ENCODE measurements at places on chromosomes 3 and 15. TPM values are rescaled to one million over a fixed set of nuclear protein-coding genes. Genes with fewer than 3 reads are reported as not detected.

Gene SMAD6
- total RNA-seq, result 16.6 TPM

Gene PLA2G4E
- total RNA-seq, result under 0.01 TPM

Gene ADGRG7
- not detected for total RNA-seq

Gene CADM2
- 0.15 TPM for total RNA-seq

Gene UBA7
- total RNA-seq, result 92.1 TPM

Gene SLC9C1
- not detected for total RNA-seq

Gene AMT
- total RNA-seq, result 1.2 TPM

Gene RLBP1
- total RNA-seq, result not detected

Gene IQCF6
- not detected for total RNA-seq

Gene BCL2A1
- total RNA-seq, result 6.5 TPM

Gene ETV5
- 36.5 TPM for total RNA-seq

Gene POMGNT2
- total RNA-seq, result 32.4 TPM

Gene HYAL1
- 6.1 TPM for total RNA-seq

Gene GOLGA8M
- 1.2 TPM for total RNA-seq

Gene SCAMP5
- total RNA-seq, result 2.2 TPM

Gene CNTN6
- total RNA-seq, result not detected

Gene RRP9
- total RNA-seq, result 18.6 TPM

Gene ZNF385D
- total RNA-seq, result 0.66 TPM

Gene HRH1
- total RNA-seq, result 35.6 TPM

Gene LRRIQ4
- not detected for total RNA-seq

Gene NRROS
- total RNA-seq, result 0.58 TPM

Gene COL6A5
- not detected for total RNA-seq

Gene POLR2H
- total RNA-seq, result 98.0 TPM

Gene IQCH
- 8.7 TPM for total RNA-seq

Gene GCHFR
- 2.0 TPM for total RNA-seq
